ENCODE measurements at places on chromosomes 16 and 17. TPM values are rescaled to one million over a fixed set of nuclear protein-coding genes. Genes with fewer than 3 reads are reported as not detected.
A peak's percentile ranks its signal among the peaks of the same experiment; 100 is the strongest.

- DNase-seq: peak; percentile 85
Observed at GRCh38 chr17:15502369-15503112, 35.1 kb upstream of the CDRT4 start.

DNA sequence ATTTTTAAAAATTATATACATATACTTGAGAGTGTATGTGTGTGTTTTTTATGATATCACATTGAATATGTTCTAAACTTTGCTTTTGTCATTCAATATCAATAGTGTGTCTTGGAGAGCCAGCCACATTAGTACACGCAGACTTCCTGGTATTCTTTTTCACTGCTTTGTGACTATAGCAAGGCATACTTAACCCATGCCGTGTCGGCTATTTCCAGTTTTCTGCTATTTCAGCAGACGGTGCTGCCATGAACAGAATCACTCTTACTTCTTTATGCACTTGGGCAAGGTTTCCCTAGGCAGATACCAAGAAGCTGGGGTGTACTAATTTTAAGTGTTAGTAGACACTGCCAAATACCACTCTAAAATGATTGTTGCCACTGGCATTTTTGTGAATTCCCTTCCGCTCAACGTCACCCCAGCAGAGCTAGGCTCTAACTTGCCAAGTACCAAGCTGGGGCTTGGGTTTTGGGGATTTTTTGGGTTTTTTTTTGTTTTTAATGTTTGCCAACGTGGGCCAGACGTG, 134.9 kb downstream of the SOCS1 start:
- DNase-seq: no peak

DNA sequence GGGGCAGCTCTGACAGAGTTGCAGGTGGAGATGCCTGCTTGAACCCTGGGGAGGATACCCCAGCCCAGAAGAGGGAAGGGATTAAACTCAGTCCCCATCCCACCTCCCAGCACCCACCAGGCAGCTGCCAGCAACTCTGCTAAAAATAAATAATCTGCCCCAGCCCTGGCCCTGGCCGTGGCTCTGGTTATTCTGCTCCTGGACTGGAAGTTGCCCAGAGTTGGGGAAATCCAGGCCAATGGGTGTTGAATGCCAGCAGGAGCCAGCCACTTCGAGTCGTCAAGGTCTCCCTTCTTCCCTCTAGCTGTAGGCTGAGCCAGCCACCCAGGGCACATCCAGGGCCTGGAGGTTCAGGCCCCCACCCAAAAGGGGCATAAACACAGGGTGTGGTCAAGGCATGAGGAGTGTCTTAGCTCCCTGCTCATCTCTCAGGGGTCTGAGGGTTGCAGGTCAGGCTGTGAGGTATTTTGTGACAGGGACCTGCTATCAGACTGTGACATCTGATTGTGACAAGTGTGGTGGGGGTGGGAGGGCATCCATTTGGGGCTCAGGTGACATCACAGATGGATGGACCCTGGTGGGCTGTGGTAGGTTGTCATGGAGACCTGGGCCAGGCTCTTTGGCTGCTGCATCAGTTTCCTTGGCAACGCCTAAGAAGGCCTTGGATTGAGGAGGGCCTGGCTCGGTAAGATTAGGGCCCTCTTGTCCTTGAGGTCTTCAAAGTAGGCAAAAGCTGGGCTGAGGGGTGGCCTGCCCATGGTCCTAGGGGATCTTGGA, 1.0 kb upstream of the RRAD start:
- DNase-seq: no peak

DNA sequence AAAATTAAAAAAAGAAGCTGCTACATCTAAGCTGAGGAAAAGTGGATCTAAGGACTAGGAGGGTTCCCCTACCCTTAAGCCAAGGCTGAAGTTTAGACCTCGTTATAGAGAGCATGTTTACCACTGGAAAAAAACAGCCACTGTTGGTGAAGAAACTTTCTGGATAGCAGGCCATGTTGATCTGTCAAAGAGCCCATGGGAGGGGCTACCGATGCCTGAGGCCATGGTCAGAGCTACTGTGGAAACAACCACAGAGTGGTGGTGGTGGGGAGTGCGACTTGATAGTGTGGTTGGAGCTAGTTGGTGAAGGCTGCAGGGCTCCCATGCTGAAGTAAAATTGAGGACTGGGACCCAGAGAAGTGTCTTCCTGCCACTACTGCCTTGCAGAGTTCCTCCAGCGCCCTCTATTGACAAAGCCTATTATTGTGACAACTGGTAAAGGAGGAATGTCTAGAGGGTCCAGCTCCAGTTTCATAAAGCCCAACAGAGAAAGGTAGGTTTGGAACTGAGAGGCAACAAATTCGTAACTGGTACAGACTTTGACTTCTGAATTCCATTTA, 12.7 kb upstream of the FAM20A start:
- peak; percentile 13 for DNase-seq

- DNase-seq: peak; percentile 95
Observed at GRCh38 chr16:67246756-67247191, 507 bp downstream of the FHOD1 start.

GRCh38 chr16:6375465-6376075, 957.1 kb upstream of the RBFOX1 start:
- no peak for DNase-seq

DNA sequence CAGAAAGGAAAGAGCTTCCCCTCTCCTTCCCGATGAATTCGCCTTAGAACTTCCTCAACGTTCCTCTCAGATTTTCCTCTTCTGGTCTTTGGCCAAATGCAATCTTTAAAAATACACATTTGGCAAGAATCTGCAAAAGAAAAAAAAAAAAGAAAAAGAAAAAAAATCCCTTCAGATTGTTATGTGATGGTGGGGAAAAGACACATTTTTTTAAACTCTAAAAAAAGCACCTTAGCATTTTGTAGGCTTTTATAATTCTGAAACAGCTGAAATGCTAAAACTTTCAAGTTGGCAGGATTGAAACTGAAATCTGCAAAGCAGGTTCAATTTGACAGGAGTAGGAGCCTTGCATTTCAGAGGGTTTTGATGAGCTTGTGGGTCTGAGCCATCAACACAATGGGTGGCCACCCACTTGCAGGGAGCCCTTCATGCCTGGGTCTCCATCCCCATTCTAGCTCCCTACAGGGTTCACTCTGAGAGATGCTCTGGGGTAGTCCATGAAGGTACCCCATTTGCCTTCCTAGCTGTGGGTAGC, 33.1 kb downstream of the CACNG3 start:
- DNase-seq: no peak

DNA sequence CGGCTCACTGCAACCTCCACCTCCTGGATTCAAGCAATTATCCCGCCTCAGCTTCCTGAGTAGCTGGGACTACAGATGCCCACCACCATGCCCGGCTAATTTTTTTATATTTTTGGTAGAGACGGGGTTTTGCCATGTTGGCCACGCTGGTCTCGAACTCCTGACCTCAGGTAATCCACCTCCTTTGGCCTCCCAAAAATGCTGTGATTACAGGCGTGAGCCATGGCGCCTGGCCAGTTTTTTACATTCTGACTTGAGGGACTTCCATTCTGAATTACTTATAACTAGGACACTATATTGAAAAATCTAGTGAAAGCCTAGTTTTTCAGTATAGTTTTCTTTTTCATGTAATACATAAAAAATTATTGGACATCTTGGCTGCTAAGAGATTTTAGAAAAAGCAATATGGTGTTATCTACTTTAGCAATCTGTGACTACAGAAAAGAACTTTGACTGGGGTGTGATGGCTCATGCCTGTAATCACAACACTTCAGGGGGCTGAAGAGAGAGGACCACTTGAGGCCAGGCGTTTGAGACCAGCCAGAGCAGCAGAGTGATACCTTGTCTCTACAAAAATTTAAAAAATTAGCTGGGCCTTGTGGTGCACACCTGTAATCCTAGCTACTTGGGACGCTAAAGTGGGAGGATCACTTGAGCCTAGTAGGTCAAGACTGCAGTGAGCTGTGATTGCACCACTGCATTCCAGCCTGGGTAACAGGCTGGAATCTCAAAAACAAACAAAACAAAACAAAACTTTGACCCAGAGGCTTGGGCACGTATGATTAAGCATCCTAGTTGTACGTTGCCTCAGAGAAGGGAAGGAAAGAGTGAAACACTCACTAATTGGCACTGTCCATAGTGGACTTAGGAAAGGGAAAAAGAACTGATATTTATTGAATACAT, 26.8 kb upstream of the GOSR1 start:
- DNase-seq: no peak

GRCh38 chr17:48609033-48609432, 1.8 kb downstream of the HOXB7 start:
- no peak for DNase-seq

- peak; percentile 27 for DNase-seq
Observed at GRCh38 chr16:24255456-24256371, at the start of gene CACNG3. CACNG3 (plus strand) TSS chr16:24256335; CDS start chr16:24256755, 420 bp downstream.

GRCh38 chr16:88732172-88732960, 26.1 kb downstream of the CTU2 start:
- DNase-seq: no peak

DNA sequence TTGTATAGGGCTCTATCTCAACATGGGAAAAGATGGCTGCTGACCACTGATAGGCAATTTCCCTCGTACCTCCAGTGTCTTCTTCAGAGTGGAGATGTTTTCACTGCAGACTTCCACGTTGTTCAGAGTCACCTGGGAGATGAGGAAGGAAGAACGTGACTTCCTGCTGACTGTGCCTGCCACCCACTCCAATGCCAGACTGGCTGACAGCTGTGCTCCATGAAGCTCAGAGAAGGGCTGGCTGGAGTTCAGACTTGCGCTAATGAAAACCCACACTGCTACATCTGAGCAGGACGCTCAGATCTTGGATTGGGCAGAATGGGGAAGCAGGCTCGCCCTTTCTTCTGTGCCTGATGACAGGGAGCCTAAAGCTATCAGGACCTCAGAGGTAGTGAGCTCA, 33.1 kb downstream of the COG4 start:
- DNase-seq: no peak

GRCh38 chr16:88773812-88774291, 11.2 kb downstream of the PIEZO1 start:
- peak; percentile 72 for DNase-seq

GRCh38 chr17:65678546-65678945, 117.1 kb upstream of the AXIN2 start:
- DNase-seq: no peak

DNA sequence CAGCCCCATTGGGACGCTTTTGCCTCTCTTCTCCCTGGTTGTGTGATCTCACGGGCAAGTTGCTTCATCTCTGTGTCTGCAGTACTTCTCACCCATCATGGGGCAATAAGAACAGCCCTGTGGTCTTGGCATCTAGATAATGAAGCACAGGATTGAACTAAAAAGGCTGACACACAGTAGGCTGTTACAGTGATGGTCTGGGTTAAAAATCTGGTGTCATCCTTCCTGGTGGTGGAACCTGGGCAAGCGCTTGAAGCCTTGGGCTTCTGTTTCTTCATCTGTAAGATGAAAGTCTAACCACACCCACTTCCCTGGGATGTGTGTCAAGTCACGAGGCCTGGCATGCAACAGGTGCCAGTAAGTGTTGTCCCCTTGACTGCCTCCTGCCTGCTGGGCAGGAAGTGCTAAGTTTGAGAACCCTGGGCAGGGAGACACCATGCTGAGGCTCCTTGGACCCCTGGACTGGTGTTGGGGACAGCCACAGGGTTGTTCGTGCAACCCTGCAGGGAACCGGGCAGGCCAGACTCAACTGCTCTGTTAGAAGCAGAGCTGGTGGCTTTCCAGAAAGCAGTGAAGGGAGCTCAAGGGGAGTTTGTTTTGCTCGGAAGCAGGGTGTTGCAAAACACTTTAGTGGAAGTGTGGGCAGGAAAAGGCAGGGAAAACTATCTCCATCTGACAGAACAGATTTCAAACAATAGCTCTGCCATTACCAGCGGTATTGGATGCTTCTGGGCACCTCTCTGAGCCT, 5.9 kb upstream of the MAP2K3 start:
- peak; percentile 71 for DNase-seq

DNA sequence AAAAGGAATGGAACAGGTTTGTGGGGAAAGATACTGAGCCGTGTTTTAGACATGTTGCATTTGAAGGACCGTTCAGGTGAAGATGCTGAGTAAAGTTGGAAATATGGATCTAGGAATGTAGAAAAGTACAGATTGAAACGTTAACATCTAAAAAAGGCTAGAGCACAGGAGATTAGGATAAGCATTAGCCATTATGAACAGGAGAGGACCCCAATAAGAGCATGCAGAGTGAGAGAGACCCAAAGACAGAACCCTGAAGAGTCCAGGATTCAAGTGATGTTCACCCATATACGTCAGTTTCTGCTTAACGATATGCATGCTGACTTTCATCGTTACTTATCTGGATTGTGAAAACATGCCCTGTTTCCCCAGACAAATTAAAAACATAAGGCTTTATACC, 140.5 kb downstream of the STX8 start:
- no peak for DNase-seq

GRCh38 chr16:59044616-59045015, 310.5 kb upstream of the GOT2 start:
- DNase-seq: no peak

GRCh38 chr16:77822661-77823060, 34.3 kb downstream of the VAT1L start:
- no peak for DNase-seq

DNA sequence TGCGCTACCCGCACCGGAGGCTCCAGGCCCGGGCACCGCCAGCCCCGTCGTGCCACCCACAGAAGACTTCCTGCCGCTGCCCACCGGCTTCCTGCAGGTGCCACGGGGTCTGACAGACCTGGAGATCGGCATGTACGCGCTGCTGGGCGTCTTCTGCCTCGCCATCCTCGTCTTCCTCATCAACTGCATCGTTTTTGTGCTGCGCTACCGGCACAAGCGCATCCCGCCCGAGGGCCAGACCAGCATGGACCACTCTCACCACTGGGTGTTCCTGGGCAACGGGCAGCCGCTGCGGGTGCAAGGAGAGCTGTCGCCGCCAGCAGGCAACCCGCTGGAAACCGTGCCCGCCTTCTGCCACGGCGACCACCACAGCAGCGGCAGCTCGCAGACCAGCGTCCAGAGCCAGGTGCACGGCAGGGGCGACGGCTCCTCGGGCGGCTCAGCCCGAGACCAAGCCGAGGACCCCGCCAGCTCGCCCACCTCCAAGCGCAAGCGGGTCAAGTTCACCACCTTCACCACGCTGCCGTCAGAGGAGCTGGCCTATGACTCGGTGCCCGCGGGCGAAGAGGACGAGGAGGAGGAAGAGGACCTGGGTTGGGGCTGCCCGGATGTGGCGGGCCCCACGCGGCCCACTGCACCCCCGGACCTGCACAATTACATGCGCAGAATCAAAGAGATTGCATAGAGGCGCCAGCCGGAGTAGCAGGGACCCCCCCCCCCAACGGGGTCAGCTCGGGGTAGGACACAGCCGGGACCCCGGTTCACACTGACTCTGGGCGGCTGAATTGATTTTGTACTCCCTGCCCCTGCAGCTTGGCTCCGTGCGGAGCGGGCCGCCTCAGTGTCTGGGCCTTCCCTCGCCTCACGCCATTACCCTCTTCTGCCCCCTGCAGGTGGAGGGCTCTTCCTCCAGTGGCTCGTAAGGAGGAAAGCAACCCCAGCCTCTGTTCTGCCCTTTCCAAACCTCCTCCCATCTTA, 58.5 kb downstream of the TMEM132E start:
- DNase-seq: peak; percentile 83

SSTR5 gene
- total RNA-seq: 0.25 TPM

MMP2 gene
- total RNA-seq: 57.5 TPM

CCL3 gene
- 2.0 TPM for total RNA-seq

ASPA gene
- 3.1 TPM for total RNA-seq

MT4 gene
- not detected for total RNA-seq

ATF7IP2 gene
- total RNA-seq: 8.6 TPM

RSKR gene
- 13.5 TPM for total RNA-seq

RASD1 gene
- 24.6 TPM for total RNA-seq

UTS2R gene
- total RNA-seq: not detected

MYH3 gene
- total RNA-seq: 1.0 TPM

BCO1 gene
- 5.1 TPM for total RNA-seq

CCL2 gene
- 4.6 TPM for total RNA-seq

Measured in left colon (tissue), 2 donors.